Mesendoderm (in vitro differentiated cells): ENCODE measurements at places on chromosomes 7 and 10.

- DNase-seq, result no peak
Measured at GRCh38 chr7:28625432-28625831, 213.1 kb downstream of the CREB5 start.

DNA sequence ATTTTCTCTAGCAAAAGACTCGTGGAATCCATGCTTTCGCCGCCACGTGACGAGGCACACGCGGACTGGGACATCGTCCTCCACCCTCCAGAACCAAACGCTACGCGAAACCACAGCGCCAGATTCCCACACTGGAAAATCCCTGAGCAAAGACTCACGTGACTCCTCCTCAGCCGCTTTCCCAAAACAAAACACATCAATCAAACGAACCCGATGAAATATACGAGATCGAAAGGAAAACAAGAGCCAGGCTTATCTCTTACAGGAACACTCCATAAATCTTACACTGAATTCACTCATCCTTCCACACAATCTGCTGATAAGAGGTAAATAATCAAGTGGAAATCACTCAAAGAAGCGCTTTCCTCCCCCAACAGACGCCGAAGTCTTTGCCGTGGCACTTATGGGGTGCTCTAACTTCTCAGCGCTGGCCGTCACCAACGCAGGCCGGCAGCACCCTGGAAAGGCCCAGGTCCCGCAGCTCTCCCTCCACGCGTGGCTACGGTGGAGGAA is 23.8 kb downstream of the DIP2C start:
- DNase-seq, result no peak

DNA sequence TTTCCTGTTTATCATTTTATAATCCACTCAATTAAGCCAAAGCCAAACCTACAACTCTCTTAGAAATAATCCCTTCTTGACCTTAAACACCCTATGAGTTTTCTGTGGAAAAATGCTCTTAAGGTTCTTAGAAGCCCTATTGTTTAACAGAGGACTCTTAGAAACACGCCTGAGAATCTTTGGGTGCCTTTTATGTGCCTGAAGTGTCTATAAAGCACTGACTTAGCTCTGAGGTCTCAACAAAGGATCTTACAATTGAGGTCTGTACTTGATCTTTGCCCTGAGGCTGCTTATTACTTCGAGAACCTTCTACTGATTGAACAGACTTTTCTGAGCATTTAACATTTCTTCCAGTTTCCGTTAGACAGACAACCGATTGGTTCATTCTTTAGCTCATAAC is 353.3 kb upstream of the SORCS1 start:
- no peak for DNase-seq

- DNase-seq, result no peak
Measured at GRCh38 chr7:105826143-105826542, 50.3 kb downstream of the ATXN7L1 start.

- DNase-seq, result no peak
Measured at GRCh38 chr7:77714195-77714594, 17.9 kb downstream of the RSBN1L start.

- peak; percentile 50 for DNase-seq
Measured at GRCh38 chr10:29692121-29692539, 57.4 kb upstream of the SVIL start.

DNA sequence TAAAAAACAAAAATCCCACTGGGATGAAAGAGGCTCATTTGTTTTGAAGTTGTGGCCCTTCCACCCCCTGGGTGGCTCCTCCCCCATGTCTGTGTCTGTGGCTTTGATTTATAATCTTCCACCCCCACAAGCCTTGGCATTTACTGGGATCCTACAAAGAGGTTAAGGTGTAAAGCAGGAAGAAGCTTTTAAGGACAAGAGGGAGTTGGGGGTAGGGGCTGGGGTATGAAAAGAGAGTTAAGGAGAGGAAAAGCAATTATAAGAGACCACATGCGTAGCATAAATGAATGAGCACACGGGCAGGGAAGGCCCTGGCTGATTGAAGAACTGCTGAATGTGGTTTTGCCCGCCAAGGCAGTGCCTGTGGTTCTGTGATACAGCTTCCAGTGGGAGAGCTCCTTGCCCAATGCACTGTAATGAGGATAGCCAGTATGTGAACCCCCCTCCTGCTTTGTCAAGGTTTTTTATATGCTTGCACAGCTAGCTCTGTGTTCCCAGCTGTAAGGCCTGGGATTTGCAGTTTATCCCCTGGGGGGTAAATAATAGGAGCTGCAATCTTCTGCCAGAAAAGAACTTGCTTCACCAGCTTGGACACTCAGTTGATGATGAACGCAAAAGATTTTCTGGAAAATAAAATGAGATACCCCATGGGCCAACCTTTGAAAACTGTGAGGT is 34.7 kb upstream of the KMT2E start:
- peak; percentile 77 for DNase-seq

GRCh38 chr7:135317676-135318325 is 84.2 kb downstream of the STRA8 start:
- no peak for DNase-seq

- DNase-seq, result no peak
Measured at GRCh38 chr7:111339006-111339405, 223.3 kb downstream of the IMMP2L start.

DNA sequence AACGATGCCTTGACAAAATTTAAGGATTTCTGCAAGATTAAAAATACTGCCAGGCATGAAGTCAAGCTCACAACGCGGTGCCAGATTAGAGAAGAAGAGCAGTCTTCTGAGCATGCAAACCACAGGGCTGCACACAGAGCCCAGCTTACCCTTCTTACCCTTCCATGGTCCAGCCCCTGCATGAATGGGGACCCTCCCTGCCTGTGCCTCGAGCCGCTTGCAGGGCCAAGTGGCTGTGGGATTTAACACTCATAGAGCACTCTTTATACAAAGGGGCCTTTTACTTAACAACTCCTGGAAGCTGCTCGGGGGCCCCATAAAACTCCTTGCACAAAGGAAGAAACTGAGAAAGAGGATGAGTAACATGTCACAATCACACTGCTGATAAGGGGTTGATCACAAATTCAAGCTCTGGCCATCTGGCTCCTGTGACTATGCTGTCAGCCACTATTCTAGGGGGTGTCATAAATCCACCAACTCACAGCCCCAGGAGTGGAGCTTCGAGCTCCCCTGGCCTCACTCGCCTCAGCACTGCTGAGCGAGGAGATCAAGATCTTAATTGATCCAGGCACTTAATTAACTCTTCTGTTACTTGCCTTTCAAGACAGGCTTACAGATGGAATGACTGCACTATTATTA is 514.8 kb downstream of the TNS3 start:
- DNase-seq, result peak; percentile 3

DNA sequence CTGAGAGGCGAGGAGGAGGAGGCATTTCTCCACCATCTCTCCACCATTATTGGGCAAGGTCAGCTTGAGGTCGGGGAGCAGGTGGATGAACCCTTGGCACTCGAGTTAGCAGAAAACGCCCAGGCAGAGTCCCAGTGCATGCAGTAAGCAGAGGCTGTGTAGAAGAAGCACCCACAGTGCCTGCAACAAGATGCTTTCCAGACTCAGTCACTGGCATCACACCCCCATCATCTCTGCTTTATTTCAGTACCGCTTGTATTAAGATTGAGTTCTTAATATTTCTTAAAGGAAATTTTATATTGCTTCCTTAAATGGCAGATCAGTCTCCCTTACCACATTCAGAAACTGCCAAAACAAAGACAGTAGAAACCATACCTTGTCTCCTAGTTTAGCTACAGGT is 122.3 kb upstream of the PPIF start:
- DNase-seq, result no peak

GRCh38 chr10:100810091-100810834 is 64.9 kb downstream of the PAX2 start:
- no peak for DNase-seq

- DNase-seq, result no peak
Measured at GRCh38 chr10:103853428-103854264, 1.7 kb downstream of the SH3PXD2A start.

DNA sequence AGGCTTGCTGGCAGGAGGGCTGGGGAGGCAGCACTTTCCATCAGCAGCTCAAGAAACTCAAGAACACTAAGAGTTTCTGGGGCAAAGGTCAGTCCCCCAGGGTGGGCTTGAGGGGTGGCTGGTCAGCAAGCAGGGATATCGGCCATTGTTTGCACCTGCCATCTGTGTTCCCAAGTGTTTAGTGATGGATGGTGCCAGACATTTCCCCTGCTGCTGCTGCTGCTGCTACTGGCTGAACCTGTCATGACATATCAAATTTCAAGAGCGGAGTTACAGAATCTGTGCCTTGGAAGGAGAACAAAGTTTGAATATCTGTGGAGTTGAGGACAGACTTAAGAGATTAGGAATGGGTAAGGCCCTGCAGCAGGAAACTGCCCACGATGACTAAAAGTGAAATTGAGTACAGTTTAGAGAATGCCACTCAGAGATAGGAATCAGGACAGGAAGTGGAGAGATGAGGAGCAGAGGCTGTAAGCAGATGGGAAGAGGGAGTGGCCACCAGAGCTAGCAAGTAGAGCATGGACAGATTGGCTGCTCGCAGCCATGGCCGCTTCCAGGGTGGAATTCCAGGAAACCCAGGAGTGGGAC is 39.2 kb upstream of the PPP1R3C start:
- peak; percentile 53 for DNase-seq

- no peak for DNase-seq
Measured at GRCh38 chr10:50603151-50603850, 20.5 kb downstream of the SGMS1 start.

GRCh38 chr7:17364671-17365070 is 66.2 kb downstream of the AHR start:
- no peak for DNase-seq

GRCh38 chr7:1059200-1060091 is 15.1 kb downstream of the GPR146 start:
- peak; percentile 98 for DNase-seq

GRCh38 chr7:105088456-105088855 is 74.5 kb downstream of the KMT2E start:
- DNase-seq, result no peak

DNA sequence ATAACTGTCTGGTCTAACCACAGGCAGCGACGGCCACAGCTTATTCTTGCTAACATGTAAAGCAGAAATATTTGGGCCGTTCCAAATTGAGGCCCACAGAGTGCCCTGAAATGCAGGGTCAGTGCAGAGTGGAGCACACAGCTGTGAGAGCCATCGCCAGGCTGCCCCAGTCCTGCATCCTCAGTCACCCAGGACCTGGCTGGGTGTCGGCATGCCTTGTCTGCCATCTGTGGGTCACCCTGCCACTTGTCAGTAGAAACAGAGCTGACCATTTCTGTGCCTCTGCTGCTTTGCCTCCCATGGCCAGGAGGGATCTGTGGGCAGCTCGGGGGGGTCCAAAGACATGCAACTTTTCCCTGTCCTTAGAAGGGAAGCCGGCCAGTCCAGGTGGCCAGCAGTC is 57.3 kb upstream of the BTBD16 start:
- peak; percentile 21 for DNase-seq

DNA sequence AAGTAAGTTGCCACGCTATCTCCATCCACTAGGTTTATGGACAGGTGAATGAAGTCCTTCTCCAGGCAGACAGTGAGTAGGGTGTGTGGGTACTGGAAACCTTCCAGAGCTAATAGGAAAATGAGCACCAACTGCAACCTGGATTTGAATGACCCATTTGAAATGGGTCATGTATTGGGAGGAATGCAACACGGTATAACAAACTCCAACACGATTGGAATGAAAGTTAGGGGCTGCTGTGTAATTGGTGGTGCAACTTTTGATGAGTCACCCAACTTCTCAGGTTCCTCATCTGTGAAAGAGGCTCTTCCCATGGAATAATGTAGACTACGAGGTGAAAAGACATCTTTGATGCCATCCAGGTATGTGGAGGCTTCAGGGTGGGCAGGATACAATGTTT is 241.4 kb upstream of the PODXL start:
- no peak for DNase-seq

DNA sequence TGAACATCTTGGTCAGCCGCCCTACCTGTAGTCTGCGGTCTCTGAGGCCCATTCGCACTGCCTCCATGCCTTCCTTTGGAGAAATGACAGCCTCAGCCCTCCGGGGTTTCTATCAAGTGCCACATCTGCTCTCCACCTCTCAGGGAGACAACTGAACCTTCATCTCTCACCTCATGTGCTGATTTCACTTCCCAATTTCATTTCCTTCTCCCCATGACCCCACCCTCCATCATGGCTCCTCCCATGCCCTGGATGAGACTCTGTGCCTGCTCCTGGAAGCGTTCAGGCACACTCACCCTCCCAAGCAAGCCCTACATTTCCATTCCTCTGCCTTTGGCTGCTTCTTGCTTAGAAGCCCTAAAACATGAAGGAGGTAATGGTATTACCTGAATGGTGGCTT is 7.8 kb upstream of the SCD start:
- no peak for DNase-seq

DNA sequence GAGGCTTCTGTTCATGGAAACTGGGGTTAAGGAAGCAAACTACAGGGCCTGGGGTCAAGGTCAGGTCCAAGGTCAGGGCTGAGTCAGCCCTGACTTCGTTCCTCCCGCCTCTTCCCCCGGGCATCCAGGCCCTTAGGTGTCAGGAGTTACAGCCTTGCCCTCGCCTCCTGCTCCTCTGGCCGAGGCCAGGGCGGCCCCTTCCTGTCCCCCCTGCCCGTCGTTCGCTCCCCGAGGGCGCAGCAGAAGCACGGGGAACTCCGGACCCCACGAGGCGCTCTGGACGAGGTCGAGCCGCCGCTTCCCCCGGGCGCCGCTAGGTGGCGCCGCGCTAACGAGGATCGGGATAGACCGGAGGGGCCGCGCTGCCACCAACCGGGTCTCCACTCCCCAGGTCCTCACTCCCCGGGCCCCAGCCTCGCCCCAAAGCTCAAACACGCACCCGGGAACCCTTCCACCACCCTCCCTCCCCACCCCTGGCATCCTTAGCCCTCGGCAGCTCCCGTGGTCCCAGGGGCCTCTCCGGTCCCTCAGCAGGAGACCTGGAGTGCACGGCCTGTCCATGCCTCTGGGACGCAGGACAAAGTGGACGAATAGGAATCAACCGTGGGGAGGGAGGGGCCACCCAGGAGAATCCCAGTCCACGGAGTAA is 59.2 kb upstream of the MYL10 start:
- DNase-seq, result peak; percentile 63

DNA sequence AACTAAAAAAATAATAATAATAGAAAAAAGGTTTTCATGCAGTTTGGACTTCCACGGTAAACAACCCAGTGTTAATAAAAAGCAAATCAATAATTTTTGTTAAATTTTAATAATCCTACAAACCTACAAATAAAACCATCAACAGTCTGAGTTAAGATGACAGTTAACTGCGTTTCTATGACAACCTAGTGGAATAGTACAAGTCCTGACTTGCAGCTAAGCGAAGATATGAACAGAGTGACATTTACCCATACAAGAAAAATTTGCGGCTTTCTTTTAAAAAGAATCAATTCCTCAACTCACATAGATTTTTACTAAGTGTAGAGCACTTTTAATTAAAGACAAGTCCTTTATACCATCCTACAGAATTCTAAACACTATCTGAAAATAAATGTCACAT is 35.6 kb downstream of the VPS41 start:
- no peak for DNase-seq

GRCh38 chr7:47254081-47254977 is 327.6 kb downstream of the TNS3 start:
- DNase-seq, result peak; percentile 85

- DNase-seq, result no peak
Measured at GRCh38 chr7:25842201-25842733, 309.7 kb upstream of the NFE2L3 start.

GRCh38 chr10:121556455-121556854 is 41.8 kb downstream of the FGFR2 start:
- no peak for DNase-seq
